Smooth muscle cell of trachea (primary cell): ENCODE measurements at places on chromosomes 6 and 20. TPM values are rescaled to one million over a fixed set of nuclear protein-coding genes. Genes with fewer than 3 reads are reported as not detected.

The CTCFL gene
- total RNA-seq: under 0.01 TPM in 1 of 2 replicates, not detected in the other

The ATAT1 gene
- 3.0 and 6.3 TPM in 2 replicates for total RNA-seq

The SLC17A9 gene
- 4.8 and 7.4 TPM in 2 replicates for total RNA-seq

The ADAM33 gene
- total RNA-seq: 136 and 154 TPM in 2 replicates

The SUMO4 gene
- total RNA-seq: 1.7 and 3.2 TPM in 2 replicates

The OR2B6 gene
- total RNA-seq: not detected in 2 replicates

The ABHD16B gene
- not detected in 2 replicates for total RNA-seq

The SCUBE3 gene
- total RNA-seq: 0.44 and 1.5 TPM in 2 replicates

The LPIN3 gene
- 5.4 and 9.9 TPM in 2 replicates for total RNA-seq

The COL9A1 gene
- not detected in 2 replicates for total RNA-seq

The FAM162B gene
- total RNA-seq: 0.33 and 1.0 TPM in 2 replicates

The TBXT gene
- not detected in 2 replicates for total RNA-seq

The OPRL1 gene
- total RNA-seq: 1.9 and 5.8 TPM in 2 replicates

The FOXQ1 gene
- total RNA-seq: 6.5 and 6.9 TPM in 2 replicates

The C6orf132 gene
- 0.29 and 0.99 TPM in 2 replicates for total RNA-seq

The ZFP57 gene
- total RNA-seq: 0.17 and 0.29 TPM in 2 replicates

The MRAP2 gene
- total RNA-seq: 0.50 and 1.7 TPM in 2 replicates

The ASIP gene
- total RNA-seq: not detected in 2 replicates

The PTPN1 gene
- 19.3 and 21.5 TPM in 2 replicates for total RNA-seq

The MYLK4 gene
- total RNA-seq: 0.44 and 0.50 TPM in 2 replicates

The BPIFB1 gene
- not detected in 2 replicates for total RNA-seq

The PNLDC1 gene
- not detected in 2 replicates for total RNA-seq

The POPDC3 gene
- 14.3 and 22.5 TPM in 2 replicates for total RNA-seq

The MRPS26 gene
- 31.4 and 32.7 TPM in 2 replicates for total RNA-seq

The SLC52A3 gene
- not detected in 2 replicates for total RNA-seq

The OVOL2 gene
- not detected in 2 replicates for total RNA-seq

The PCSK2 gene
- 0.17 TPM in 1 of 2 replicates, not detected in the other for total RNA-seq

The DUSP15 gene
- 0.33 TPM in 1 of 2 replicates, not detected in the other for total RNA-seq

The PAK5 gene
- total RNA-seq: under 0.01 TPM in 1 of 2 replicates, not detected in the other

The UNC93A gene
- total RNA-seq: not detected in 2 replicates

The SLC22A1 gene
- 0.44 and 1.3 TPM in 2 replicates for total RNA-seq

The BFSP1 gene
- 1.8 and 2.3 TPM in 2 replicates for total RNA-seq

The ZNF831 gene
- total RNA-seq: not detected in 2 replicates

The NTSR1 gene
- total RNA-seq: 0.66 and 1.3 TPM in 2 replicates

The BIRC7 gene
- total RNA-seq: 0.17 TPM in 1 of 2 replicates, not detected in the other

The DNAH8 gene
- 0.17 and 0.44 TPM in 2 replicates for total RNA-seq

The EPPIN gene
- total RNA-seq: not detected in 2 replicates

The NT5E gene
- total RNA-seq: 428 and 588 TPM in 2 replicates

The RHAG gene
- not detected in 2 replicates for total RNA-seq

The SFTA2 gene
- not detected in 2 replicates for total RNA-seq

The TAPBP gene
- 54.8 and 136 TPM in 2 replicates for total RNA-seq

The MAS1 gene
- not detected in 2 replicates for total RNA-seq

The XKR7 gene
- under 0.01 TPM in 1 of 2 replicates, not detected in the other for total RNA-seq

The BNIP5 gene
- not detected in 2 replicates for total RNA-seq

The C4A gene
- 4.1 and 11.6 TPM in 2 replicates for total RNA-seq

The MUCL3 gene
- not detected in 2 replicates for total RNA-seq

The NNAT gene
- total RNA-seq: 1.5 TPM in 2 replicates
